ENCODE measurements at places on chromosomes 5 and 9. TPM values are rescaled to one million over a fixed set of nuclear protein-coding genes. Genes with fewer than 3 reads are reported as not detected.

DNA sequence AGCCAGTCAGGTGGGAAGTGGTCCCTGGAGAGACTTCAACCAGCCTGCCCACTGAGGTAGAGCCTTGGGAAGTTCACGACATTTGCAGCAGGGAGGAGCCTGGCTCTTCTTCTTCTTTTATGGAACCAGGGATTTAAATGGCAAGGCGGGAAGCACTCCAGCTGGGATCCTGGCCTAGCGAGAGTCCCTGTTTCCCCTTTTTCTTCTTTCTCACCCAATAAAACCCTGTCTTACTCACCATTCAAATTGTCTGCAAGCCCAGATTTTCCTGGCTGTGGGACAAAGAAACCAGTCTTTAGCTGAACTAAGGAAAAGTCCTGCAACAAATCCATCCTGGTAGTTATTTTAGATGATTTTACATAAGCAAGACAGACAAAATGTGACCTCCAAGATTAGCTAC lies 503.7 kb downstream of the CDH10 start:
- no peak for DNase-seq

DNA sequence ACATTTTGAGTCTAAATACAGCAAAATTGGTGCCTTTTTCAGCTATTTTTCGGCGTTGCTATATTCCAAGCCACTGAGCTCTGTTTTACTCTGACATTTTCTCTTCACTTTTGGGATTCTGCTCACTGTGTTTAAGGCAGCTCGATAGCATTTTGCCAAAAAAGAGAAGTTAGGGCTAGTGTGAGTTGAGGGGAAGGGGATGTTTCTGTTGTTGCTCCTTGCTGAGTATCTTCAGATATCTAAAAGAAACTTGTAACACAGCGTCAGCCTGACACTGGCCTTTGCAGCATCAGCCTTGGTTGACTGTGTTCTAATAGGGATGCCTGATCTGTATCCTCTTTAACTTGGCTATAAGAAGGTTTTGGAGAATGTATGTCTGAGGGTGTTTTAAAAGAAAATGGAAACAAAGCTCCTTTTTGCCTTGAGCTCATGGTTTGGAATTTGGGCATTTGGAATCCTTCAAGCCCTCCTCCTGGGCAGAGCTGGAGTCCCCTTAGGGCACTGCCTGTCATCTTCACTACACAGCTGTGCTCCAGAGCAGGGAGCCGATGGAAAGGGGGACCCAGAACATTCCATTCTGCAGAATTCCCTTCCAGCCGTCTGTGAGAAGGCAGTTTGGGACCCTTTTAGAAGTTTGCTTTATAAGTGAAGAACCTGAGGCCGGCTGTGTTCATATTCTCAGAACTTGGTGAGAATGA lies 63.0 kb downstream of the EXOSC2 start:
- no peak for DNase-seq

- no peak for DNase-seq
These were observed 326.4 kb upstream of the TARS1 start for GRCh38 chr5:33114361-33114760.

- no peak for DNase-seq
These were observed 345.6 kb upstream of the ACTBL2 start for GRCh38 chr5:57828221-57828620.

- DNase-seq: no peak
These were observed 6.4 kb downstream of the THBS4 start for GRCh38 chr5:80041527-80041926.

Gene WDR38
- total RNA-seq: not detected

Gene PAEP
- total RNA-seq: not detected
